Lower leg skin (tissue), 4 donors: ENCODE measurements at places on chromosomes 6 and 20. TPM values are rescaled to one million over a fixed set of nuclear protein-coding genes. Genes with fewer than 3 reads are reported as not detected.

DNA sequence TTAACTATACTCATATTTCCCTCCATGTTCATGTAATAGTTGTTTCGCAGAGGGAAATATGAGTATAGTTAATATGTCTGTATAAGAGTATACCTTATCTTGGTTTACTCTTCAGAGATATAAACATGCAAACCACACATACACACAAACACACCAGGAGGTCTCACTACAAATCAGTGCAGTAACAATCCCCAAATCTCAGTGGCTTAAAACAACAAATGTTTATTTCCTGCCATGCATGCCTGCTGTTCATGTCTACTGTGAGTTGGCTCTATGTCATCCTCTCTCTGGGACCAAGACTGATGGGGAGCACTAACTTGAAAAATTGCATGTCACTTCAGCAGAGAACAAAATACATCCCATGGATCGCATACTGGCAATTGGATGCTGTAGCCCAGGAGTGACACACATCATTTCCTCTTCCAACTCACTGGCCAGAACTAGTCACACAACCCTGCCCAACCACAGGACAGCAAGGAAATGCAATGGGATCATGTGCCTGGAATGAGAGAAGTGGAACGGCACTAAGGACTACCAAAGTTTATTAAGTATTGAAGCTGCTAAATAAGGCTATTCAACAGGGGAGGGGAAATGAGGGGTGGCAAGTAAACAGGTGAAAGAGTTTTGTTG lies 89.0 kb upstream of the DTNBP1 start:
- DNase-seq = no peak

- DNase-seq = no peak
Observed at GRCh38 chr6:5763871-5764270, 242.9 kb downstream of the NRN1 start.

DNA sequence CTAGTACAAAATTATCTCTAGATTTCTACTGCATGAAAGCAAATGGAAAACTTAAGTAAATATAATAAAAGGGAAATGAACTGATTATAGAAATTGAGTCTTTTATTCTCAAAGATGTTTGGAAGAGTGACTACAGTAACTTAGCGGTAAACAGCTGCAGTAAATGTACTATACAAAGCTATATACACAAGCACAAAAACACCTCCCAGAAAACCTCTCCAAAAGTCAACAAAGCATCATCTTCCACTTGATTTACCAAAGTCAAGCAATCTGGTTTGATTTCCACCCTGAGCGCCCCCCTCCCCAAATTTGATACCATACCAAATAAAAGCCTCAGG lies 142.1 kb upstream of the SHLD1 start:
- DNase-seq = peak; percentile 37

- no peak for DNase-seq
Observed at GRCh38 chr6:40171343-40171742, 237.1 kb upstream of the MOCS1 start.

GRCh38 chr6:328924-329323 lies 36.6 kb downstream of the DUSP22 start:
- DNase-seq = no peak

- no peak for DNase-seq
Observed at GRCh38 chr6:28814032-28814976, 109.5 kb downstream of the TRIM27 start.

DNA sequence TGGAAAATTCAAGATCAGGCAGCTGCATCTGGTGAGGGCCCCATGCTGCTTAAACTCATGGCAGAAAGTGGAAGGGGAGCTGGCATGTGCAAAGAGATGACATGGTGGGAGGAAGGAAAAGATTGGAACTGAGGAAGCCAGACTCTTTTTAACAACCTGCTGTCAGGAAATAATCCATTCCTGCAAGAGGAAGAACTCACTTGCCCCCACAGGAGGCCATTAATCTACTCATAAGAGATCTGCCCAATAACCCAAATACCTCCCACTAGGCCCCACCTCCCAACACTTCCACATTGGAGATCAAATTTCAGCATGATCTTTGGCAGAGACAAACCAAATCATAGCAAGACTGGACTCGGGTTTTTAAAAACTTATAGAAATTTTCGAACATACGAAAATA lies 200.5 kb upstream of the KCNQ5 start:
- DNase-seq = no peak

The PLA2G7 gene
- total RNA-seq = 7.1 TPM

The MRS2 gene
- total RNA-seq = 16.0 TPM

DNA sequence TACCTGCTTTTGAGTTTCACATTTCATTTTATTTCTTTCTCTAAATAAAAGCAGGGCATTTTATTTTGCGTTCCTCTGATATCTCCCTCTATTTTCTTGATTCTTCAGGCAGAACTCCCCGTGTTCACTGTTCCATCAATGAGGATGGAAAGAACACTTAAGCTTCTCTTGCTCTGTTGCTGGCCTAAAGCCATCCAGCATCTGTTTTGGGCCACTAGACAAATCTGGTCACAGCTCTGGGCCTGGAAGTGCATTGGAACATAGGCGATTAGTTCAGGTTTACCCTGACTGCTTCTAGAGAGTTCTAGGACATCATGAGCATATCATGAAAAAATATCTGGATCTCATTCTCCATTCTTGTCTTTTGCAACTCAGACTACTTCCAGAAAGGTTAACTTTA lies 611.2 kb downstream of the UTRN start:
- no peak for DNase-seq

The WFDC5 gene
- total RNA-seq = 533 TPM

The DYNLT2 gene
- total RNA-seq = 4.1 TPM

- DNase-seq = no peak
Observed at GRCh38 chr20:4151991-4152695, 136.8 kb upstream of the RNF24 start.

DNA sequence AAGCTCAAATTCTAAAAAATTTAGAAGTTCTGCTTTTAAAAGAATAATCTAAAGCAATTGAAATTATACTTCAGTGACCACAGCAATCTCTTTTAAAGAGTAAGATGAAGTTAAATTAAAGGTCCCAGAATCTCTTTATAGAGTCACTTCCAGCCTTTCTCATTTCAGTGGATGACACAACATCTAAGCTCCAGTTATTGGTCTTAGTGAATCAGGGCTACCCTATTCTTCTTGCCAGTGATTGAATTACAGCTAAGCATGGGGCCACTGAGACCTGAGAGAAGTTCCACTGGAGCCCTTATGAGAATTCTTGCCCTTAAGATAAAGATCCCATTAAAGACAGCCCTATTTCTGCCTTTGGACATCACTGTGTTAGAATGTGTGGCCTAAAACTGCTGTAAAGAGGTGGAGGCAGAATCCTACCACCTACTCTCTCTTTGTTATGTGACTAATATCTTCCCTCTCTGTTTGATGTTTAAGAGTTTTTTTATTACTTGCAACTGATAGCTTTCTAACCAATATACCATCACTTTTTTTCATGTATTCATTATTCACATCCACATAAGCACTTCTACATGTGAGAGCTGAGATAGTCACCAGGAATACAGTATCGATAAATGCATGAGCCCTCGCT lies 128.6 kb downstream of the UNC5CL start:
- DNase-seq = no peak

- DNase-seq = peak; percentile 92
Observed at GRCh38 chr6:29964887-29965562, 22.7 kb downstream of the HLA-A start.

- no peak for DNase-seq
Observed at GRCh38 chr6:84556541-84557335, 207.7 kb downstream of the TBX18 start.

DNA sequence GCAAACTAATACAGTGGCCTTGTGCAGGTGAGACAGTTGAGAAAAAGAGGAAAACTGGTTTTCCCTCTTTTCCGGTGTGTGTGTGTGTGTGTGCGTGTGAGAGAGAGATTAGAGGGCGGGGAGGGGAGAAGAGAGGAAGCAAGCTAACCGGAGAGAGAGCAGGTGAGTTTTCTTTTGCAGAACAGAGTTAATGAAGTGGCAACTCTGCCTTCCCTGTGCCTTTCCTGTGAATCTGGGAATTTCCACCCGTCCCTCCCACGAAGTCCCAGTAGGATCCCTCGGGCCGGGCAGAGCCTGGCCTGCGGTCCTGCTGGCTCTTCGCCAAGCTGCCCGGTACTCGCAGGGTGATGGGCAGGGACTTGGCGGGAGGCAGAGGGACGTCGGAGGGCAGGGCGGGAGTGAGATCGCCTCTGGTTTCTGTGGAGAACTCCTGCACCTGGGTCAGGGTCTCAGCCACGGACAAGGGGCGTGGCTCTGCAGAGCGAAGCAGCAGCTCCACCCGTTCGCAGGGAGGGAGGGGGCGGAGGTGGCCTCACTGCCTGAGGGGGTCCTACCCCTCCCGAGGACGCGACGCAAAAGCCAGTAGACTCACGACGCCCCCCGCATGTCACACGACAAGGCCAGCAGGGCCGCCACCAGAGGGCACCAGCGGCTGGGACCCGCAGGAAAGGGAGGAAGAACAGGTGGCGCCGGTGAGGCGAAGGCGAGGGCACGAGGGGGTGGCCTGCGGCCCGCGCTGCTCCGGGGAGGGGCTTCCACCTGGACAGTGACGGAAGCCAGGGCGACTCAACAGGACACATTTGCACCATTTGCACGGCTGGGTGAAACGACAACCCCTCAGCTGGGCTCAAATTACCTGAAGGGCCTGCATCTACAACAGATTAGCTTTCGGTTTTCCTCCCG lies 51.2 kb upstream of the RNF182 start:
- DNase-seq = peak; percentile 88

The MRPS10 gene
- total RNA-seq = 20.9 TPM

DNA sequence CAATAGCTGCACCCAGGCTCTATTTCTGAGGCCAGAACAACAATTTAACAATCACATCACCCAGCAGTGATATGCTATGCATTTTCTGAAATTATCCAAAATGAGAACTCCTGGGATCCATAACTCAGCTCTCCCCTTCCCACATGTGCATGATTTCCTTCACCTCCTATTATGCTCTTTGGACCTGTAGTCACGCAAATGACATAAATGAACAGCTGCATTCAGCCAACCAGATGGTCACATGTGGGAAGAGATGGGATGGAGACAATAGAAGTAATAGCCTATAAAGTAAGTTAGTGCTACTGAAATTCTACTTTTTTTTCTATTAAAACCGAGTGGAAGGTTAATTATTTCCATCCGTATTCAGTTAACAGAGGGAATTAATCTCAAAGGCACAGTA lies 662.1 kb upstream of the ID4 start:
- no peak for DNase-seq
